Activated CD8-positive, alpha-beta T cell treated with anti-CD3 and anti-CD28 coated beads for 36 hours (primary cell): ENCODE measurements at places on chromosomes 6 and 20. TPM values are rescaled to one million over a fixed set of nuclear protein-coding genes. Genes with fewer than 3 reads are reported as not detected.

DNA sequence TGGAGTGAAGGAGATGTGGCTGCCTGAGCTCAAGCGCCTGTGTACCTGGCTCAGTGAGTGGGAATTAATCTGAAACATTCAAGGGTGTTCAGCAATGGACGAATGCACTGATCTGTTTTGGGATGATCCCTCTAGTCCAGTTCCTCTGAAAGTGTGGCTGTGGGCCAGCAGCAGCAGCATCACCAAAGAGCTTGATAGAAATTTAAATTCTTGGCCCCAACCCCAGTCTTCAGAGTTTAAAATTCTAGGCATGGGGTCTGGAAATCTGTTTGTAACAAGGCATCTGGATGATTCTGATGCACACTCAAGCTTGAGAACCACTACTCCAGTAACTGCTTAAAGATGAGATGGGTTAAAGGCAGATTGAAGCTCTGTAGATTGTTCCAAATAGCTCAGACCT lies 59.2 kb downstream of the STMND1 start:
- peaks cover 26% of the 10 kb centered on the region for H3K27me3 ChIP-seq
- DNase-seq: no peak
- H3K4me3 ChIP-seq: no peak overlapping the region
- no peak overlapping the region for H3K27ac ChIP-seq
- no peaks in the 10 kb centered on the region for H3K36me3 ChIP-seq

DNA sequence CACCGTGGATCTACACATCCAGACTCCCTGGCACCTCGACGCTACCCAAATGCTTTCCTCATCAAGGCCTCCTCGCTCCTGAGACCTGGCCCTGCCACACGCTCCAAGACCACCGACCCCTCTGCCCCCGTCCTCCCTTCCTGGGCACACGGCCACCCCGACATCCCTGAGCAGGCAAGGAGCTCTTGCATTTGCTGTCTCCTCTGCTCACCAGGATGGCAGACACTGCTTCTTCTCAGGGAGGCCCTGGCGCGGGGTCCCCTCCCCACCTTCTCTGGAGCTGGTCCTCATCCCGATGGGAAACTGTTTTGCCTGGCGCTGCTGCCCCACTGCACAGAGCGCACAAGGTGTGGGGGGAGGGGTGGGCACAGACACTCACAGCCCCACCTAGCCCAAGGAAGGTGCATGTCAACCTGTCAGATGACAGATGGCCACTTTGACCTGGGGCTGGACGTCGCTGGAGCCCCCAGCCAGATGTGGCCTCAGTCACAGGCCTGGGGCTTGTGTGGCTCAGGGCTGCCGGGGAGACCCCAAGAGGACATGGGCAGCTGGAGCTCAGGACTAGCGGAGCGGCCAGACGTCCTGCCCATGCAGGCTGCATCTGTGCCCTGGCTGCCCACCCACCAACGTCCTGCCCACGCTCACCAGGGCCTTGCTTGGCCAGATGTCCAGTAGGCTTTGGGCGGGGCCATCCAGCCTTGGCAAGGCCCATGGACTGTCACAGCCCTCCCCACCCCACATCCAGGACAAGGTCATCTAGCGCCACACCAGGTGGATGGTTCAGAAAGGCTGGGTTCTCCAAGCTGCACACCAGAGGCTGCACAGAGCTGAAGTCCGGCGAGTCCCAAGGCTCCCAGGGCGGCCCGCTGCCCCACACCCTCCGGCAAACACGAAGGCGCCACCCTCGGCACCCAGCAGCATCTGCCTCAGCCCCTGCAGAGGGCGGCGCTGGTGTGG lies 6.2 kb upstream of the KCNQ2 start:
- peaks cover 51% of the 10 kb centered on the region for H3K27me3 ChIP-seq
- peaks cover 8% of the 10 kb centered on the region for H3K4me1 ChIP-seq
- no peaks in the 10 kb centered on the region for H3K36me3 ChIP-seq
- H3K4me3 ChIP-seq: no peak overlapping the region
- no peak for DNase-seq

GRCh38 chr20:58742668-58743566 lies 50.3 kb downstream of the NPEPL1 start:
- no peak overlapping the region for H3K27ac ChIP-seq
- no peaks in the 10 kb centered on the region for H3K4me1 ChIP-seq
- peaks cover 21% of the 10 kb centered on the region for H3K27me3 ChIP-seq
- H3K36me3 ChIP-seq: no peaks in the 10 kb centered on the region
- no peak overlapping the region for H3K4me3 ChIP-seq

DNA sequence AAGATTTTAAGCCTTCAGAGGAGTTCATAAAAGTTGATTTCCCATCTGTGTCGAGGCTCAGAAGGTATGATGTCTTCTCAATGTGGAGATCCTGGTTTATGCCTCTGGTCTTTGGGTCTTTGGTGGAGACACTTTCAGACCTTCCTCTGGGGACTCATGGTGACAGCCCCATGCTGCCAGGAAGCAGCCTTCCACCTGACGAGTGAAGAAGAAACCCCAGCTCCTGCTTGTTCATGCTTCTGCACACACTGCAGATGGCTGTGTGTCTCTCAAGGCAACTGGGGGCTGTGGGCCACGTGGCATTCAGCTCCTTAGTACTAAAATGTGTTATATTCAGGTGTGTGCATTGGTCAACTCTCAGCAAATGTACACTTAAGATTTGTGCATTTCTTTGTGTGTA lies 4.9 kb upstream of the SCP2D1 start:
- H3K36me3 ChIP-seq: no peaks in the 10 kb centered on the region
- H3K4me3 ChIP-seq: no peak overlapping the region
- no peak overlapping the region for H3K27ac ChIP-seq
- H3K4me1 ChIP-seq: peaks cover 19% of the 10 kb centered on the region

OTOR gene
- total RNA-seq: not detected

PI16 gene
- total RNA-seq: not detected

PRDM1 gene
- total RNA-seq: 24.7 TPM
